T-helper 22 cell (primary cell): ENCODE measurements at places on chromosomes 4 and X.

- no peak for DNase-seq
These were observed 88.8 kb upstream of the FAM9B start for GRCh38 chrX:9122519-9123245.

DNA sequence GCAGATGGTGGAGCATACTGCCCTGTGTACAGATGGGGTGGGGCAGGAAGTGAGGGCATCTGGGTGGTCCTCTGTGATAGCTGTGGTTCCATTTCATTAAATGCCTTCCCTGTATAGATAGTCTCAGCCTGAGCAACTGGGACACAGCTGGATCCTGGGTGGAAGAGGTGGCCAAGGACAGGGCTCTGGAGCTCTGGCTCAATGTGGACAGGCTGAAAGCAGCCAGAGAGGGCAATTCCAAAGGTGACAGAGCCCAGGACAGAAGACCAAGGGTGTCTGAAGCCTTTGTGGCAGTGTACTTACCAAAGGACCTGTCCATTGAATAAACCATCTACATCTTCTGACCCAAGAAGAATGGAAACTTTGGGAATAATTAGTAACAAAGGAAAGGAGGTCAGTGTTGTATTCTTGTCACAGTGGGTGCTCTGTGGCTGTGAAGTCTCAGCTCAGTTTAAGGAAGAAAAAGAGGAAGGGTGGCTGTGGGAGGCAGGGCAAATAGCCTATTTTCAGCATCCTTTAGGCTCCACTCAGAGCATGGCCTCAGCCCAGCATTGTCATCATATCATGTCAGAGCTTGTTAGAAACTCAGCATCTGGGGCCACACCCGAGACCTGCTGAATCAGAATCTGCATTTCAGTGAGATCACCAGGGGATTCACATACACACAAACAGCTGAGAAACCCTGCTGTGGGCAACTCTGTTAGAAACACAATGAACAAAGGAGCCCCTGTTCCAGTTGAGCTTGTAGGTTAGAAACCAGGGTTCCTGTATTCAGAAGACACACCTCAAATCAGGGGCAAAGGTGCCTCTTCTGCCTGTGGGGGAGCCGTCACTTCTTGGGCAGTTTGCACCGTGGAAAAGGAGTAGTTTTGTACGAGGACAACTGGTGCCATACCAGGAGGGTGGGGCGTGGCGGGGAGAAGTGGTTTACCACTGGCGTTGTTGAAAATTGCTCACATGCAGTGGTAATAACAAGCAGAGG lies 168.6 kb downstream of the PTTG2 start:
- DNase-seq, result peak; percentile 58

GRCh38 chr4:101933855-101934254 lies 143.3 kb downstream of the BANK1 start:
- no peak for DNase-seq

DNA sequence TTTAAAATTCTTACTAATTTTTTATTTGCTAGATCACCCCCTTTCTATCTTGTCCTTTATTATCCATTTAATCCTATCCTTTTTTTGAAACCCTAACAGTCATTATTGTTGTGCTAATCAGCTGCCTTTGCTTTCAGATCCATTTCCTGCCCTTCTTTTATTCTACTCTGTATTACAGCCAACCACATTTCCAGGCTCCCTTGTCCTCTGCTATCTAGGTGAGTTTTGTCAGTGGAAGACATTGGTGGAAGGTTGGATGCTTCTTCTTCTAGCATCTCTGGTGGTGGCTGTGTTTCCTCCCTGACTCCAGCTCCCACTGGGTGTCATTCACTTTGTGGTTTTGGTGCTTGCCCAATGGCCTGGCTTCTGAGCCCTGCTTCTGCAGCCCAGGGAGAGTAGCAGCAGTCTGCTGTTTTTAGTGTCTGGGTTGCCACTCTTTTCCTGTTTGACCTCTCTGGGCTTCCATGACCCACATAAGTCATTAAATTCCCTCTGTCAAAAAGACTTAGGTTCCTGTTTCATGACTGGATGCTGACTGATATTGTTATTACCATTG lies 225.2 kb upstream of the PGRMC2 start:
- no peak for DNase-seq

GRCh38 chr4:98383431-98384106 lies 122.4 kb downstream of the RAP1GDS1 start:
- no peak for DNase-seq
